H9 (cell line): ENCODE measurements at places on chromosomes 4 and X. TPM values are rescaled to one million over a fixed set of nuclear protein-coding genes. Genes with fewer than 3 reads are reported as not detected.

The DMD gene
- total RNA-seq: 3.8 and 4.3 TPM in 2 replicates

The WWC2 gene
- 99.3 and 106 TPM in 2 replicates for total RNA-seq

The POU3F4 gene
- total RNA-seq: 0.20 and 0.35 TPM in 2 replicates

The RTL9 gene
- total RNA-seq: 0.04 and 0.13 TPM in 2 replicates

The NDP gene
- not detected in 2 replicates for total RNA-seq

DNA sequence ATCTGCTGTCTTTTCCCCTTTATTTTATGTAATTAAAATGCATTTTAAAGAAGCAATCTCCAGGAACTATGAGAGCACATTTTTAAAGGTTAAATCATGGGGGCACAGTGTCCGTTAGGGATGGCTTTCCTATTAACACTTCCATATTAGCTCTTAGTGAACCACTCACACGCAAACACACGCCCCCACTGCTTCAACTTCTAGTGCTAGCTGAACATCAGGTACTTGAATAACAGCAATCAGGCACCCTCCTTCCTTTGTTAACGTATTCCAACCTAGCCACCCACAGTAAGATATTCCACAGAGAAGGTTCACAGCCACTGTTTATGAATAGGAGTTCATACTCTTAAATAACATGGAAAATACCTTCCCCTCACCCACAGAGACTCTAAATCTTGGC is 9.3 kb downstream of the TMEM255A start:
- DNase-seq: no peak
- H3K27ac ChIP-seq: no peak overlapping the region
- H3K4me1 ChIP-seq: no peaks in the 10 kb centered on the region; the same call in 1 of the 2 replicates
- H3K4me3 ChIP-seq: no peak overlapping the region
- H3K36me3 ChIP-seq: no peaks in the 10 kb centered on the region; the same call in 1 of the 2 replicates

DNA sequence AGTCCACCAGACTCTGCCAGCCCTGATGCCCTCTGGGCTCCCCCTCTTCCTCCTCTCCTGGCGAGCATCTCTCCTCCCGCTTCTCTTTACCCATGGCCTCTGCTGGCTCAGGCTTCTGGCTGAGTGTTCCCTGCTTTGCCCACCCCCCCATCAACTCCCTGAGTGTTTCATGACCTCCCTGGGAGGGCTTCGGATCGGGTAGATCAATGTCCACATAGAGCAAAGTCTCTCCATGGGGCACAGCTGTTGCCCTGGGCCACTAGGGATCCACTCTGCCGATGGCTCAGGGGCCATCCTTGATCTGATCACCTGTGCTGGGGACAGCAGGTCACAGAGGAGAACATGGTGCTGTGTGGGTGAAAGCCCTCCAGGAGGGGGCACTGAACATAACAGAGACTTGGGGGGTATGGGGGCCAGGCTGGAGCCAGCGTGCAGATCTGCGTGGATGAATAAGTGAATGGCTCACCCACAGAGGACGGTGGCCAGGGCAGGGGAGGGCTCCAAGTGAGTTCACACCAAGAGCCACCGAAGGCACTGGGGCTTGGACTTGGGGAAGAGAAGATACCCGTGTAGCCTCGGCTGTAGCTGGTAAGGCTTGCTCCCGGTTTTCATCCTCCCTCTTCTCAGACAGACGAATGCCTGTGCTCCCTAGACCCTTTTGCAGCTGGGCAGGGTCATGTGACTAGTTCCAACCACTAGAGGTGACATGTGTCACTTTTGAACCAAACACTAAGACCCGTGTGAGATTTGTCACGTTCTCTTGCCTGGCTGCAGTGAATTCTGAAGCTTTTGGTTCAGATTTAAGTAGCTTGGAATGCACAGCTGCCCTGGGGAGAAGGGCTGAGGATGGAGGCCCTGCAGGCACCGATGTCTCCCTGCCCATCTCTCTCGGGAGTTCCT is 23.2 kb upstream of the AFAP1 start:
- no peaks in the 10 kb centered on the region; the same call in 1 of the 2 replicates for H3K27me3 ChIP-seq
- H3K4me1 ChIP-seq: peaks cover 2% of the 10 kb centered on the region; the same call in 1 of the 2 replicates
- H3K36me3 ChIP-seq: no peaks in the 10 kb centered on the region
- no peak overlapping the region for H3K4me3 ChIP-seq

- peaks cover 16% of the 10 kb centered on the region; the same call in 1 of the 2 replicates for H3K27me3 ChIP-seq
- peak overlapping the region; percentile 4; the same call in 1 of the 3 replicates for H3K4me3 ChIP-seq
Observed at GRCh38 chr4:153156263-153156662, 48.0 kb upstream of the TRIM2 start.

DNA sequence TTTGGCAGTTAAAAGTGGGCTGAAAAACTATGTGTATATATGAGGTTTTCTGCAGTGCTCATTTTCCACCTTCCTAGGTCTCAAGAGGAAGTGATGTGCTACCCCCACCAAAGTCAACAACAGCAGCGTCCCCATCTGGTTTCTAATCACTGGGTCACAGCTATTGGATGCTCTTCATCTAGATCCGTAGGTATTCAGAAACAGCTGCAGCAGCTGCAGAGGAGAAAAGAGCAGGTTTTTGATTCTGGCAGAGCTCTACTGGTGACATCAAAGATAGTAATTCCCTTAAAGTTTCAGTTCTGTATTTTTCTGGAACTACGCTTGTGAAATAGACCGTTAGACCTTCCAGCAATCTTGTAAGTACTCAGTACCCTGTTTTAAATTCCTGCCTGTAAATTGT is 5.8 kb upstream of the GUCY2F start:
- DNase-seq: no peak
- H3K4me1 ChIP-seq: peaks cover 2% of the 10 kb centered on the region; the same call in 1 of the 2 replicates
- H3K27me3 ChIP-seq: no peaks in the 10 kb centered on the region
- H3K36me3 ChIP-seq: no peaks in the 10 kb centered on the region
- no peak overlapping the region for H3K4me3 ChIP-seq

- DNase-seq: no peak
- H3K4me1 ChIP-seq: no peaks in the 10 kb centered on the region
Observed at GRCh38 chr4:25457053-25457715, 80.1 kb downstream of the ANAPC4 start.

DNA sequence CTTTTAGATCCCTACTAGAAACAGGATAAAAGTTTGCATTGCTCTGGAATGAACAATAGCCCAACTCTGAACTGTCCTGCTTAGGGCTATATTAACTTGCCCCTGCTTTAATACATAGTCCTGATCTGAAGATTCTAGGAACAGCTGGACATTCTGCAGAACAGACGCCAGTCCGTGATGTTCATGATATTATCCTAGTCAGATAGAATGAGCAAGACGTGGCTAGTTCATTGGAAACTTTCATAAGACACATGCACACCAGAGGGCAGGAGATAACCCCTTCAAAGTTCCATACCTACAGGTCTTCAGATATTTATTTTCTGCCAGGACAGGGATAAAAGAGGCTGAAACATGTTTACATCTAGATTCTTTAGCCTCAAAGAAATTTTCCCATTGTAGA is 75.5 kb upstream of the CLNK start:
- no peak overlapping the region for H3K4me3 ChIP-seq
- no peaks in the 10 kb centered on the region for H3K27me3 ChIP-seq
- no peaks in the 10 kb centered on the region for H3K36me3 ChIP-seq
- DNase-seq: no peak
- no peaks in the 10 kb centered on the region for H3K4me1 ChIP-seq

DNA sequence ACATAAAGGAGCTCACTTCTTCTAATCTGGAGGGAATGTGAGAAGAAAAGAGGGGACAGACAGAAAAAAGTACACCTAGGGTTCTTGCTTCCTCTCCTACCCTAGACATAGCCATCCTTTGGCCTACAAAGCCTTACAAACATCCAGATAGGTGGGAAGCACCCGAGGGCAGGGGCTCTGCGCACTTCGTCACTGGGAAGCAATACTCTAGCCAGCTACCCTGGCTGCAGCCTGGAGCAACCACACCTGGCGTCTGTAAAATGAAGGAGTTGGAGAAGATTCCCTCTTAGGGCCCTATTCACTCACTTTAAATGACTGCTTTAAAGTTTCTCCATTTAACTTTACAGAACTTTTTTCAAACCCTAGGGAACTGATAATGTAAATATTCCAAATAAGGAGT is 65.7 kb upstream of the NOCT start:
- H3K36me3 ChIP-seq: no peaks in the 10 kb centered on the region
- no peak overlapping the region for H3K4me3 ChIP-seq
- no peak overlapping the region for H3K27ac ChIP-seq
- no peak for DNase-seq

DNA sequence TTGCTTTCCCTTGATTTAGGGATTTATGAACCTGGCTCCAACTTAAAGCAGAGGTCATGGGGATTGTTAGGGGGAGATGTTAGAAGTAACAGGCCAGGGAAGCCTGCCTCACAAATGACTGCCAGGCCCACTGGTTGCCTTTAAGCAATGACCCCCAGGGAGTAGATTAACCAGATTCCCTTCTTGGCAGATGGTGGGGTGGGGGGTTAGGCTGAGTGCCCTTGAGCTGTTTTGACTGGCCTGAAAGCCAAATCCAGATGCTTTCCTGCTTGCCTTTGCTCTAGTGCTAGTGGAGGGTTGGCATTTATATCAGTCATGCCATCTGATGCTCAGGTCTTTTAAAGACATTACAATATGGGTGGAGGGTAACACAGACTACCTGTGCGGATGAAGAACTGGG is 128.1 kb downstream of the TMEM164 start:
- no peaks in the 10 kb centered on the region for H3K36me3 ChIP-seq
- DNase-seq: no peak
- no peaks in the 10 kb centered on the region for H3K27me3 ChIP-seq
- H3K4me3 ChIP-seq: no peak overlapping the region
- H3K27ac ChIP-seq: no peak overlapping the region

DNA sequence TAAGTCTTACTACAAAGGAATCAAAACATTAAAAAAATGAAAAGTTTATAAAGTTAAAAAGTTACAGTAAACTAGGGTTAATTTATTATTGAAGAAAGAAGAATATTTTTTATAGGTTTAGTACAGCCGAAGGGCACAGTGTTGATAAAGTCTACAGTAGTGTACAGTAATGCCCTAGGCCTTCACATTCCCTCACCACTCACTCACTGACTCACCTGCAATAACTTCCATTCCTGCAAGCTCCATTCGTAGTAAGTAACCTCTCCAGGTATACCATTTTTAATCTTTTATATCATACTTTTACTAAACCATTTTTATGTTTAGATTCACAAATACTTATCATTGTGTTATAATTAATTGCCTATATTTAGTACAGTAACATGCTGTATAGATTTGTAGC is 307.5 kb upstream of the FAM241A start:
- H3K27me3 ChIP-seq: no peaks in the 10 kb centered on the region
- no peaks in the 10 kb centered on the region for H3K36me3 ChIP-seq
- no peaks in the 10 kb centered on the region for H3K4me1 ChIP-seq

DNA sequence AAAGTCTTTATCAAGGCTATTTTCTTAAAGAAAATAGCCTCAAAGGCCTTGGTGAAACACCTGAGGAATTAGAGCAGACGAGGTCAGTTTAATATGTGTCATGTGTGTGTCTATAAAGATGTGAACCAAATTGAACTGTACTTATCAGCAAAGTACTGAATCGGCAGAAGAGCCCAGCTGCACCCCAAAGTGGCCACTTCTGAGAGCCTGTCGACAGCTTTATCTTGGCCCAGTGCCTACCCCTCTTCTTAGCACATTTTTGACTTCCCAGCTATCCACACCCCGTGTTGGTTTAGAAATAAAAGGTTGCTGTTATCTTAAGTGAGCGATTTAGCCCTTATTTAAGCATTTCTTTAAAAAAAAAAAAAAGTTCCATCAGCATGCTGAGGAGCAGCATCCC is 329.7 kb downstream of the FBXW7 start:
- no peaks in the 10 kb centered on the region for H3K36me3 ChIP-seq
- DNase-seq: no peak
- no peaks in the 10 kb centered on the region for H3K4me1 ChIP-seq
- no peaks in the 10 kb centered on the region for H3K27me3 ChIP-seq

GRCh38 chrX:130676861-130677260 is 226.1 kb downstream of the ENOX2 start:
- no peak for DNase-seq
- peaks cover 5% of the 10 kb centered on the region; the same call in 1 of the 2 replicates for H3K36me3 ChIP-seq
- H3K27me3 ChIP-seq: no peaks in the 10 kb centered on the region
- H3K4me3 ChIP-seq: no peak overlapping the region

DNA sequence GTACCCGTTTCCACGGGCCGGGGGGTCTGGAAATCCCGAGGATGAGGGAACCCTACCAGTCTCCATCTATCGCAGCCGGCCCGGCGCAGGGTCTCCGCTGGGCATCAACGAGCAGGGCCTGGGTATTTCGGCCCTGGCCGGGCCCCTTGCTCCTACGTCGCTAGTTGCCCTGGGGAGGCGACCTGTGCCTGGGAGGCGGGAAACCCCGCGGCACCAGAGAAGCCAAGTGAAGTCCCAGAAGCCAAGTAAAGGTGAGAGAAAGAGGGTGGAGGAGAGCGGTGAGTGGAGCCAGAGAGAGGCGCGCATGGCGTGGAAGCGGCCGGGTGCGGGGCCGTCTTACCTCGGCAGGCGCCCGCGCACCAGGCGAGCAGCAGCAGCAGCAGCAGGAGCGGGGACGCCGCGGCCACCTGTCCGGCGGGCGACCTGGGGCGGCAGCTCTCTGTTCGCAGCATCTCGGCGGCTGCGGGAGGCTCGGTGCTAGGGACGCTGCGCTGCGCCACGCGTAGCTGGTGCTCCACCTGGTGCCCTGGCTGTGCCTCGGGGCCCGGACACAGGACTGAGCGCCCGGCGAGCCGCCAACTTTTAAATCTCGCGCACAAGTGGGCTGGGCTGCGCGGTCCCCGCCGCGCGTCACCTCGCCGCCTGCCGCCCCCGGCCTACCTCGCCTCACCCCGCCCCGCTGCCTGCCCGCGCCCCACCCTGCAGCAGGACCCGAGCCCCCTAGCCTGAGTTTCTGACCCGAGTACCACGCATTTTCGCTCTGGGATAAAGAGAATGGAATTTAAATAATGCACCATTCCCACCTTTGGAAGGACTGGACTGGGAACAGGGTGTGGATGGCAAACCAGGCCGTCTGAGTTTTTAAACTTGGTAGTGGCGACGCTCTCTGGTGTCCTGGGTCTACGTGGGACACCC is at the start of gene NMU:
TSS of gene NMU (minus strand) at position 558 of the 915 bp plus-strand sequence. CDS start at position 452, 106 bp downstream.
- H3K27ac ChIP-seq: no peak within 1 kb of the TSS
- DNase-seq: peak; percentile 65
- peaks cover 7% of the 10 kb centered on the region; the same call in 1 of the 2 replicates for H3K27me3 ChIP-seq
